Ovary (tissue), 10 donors: ENCODE measurements at places on chromosomes 5 and 9.

GRCh38 chr5:64625678-64626077 is 64.6 kb upstream of the SHISAL2B start:
- DNase-seq: no peak

- no peak for DNase-seq
Observed at GRCh38 chr5:145825751-145826180, 9.4 kb downstream of the PRELID2 start.

GRCh38 chr5:24789611-24790351 is 145.0 kb upstream of the CDH10 start:
- no peak for DNase-seq

DNA sequence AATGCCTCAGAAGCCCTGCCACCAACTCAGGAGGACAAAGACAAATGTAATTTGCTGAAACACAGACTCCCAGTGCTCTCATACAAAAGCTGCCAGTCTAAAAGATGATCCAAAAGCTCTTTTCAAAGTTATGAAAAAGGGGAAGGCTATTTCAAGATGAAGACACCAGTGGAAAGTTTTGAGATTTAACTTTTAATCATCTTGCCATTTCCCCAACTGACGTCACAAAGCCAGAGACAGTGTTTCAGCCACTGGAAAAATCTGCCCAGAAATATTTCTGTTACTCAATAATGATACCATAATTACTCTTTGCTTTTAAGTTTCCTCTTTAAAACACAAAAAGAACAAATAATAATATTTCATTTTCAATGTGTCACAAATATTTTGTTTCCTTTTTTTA is 20.9 kb downstream of the ENG start:
- DNase-seq: no peak

DNA sequence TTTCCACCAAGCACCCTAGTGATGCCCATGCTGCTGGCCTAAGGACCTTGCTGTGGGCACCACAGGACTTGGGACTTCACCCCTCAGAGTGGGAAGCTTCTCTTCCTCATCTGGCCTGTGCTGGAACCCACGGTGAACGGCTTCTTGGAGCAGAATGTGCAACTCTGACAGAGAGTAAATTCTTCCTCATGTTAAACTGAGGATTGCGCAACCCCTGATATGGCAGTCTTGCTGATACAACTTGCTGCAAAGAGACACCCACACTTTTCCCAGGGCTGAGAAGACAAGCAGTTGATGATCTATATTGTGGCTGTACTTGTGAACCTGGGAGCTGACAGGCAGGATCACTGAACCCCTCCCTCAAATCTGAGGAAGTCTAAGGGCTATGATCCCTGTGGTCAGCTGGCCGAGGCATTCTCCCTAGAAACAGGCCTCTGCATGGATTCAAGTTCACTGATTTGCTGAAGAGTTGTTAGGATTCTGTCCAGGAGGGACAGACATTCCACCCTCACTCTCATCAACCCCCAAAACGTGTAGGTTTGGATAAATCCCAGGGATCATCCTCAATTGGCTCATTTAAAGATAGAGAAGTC is 307.2 kb downstream of the MTRR start:
- DNase-seq: no peak

DNA sequence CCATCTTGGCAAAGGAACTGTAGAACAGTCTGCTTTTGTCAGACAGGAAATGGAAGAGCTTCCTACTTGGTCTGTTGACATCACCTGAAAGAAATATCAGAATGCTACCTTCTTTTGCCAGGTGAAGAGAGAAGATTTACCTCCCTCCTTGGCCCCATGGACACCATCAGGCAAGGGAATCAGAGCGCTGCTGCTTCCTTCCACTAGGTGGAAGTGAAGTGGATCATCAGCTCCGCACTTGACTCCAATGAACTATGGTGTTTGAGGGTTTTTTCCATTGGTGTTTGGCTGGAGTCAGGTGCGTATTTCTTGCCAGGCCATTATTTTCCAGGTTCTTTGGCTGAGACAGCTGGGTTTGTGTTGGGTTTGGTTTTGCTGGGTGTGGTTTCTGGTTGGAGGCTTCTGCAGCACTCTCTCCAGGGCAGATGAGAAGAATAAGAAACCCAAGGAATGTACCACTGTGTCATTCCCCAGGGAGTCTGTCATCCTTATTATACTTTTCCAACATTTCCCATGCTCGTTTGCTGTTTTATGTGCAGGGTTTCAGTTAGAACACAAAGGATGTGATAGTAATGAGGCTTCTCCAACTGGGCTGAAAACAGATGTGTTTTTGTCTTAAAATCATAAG is 12.4 kb downstream of the SPATA31E1 start:
- no peak for DNase-seq

DNA sequence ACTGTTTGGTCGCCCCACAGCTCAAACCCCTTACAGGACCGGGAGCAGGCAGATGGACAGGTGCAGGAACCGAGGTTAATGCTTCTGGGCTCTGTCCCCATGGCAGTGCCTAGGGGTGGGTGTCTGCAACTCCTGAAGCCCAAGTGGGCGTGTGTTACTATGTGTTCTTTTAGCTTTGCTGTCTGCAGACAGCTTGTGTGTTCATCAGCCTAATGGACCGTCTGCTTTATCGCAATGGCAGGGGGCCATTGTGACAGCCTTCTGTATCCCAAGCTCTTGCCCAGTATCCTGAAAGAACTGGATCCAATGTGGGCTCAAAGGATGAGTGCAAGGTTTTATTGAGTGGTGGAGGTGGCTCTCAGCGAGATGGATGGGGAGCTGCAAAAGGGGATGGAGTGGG is 266.7 kb downstream of the CSNK1G3 start:
- no peak for DNase-seq
